ENCODE measurements at places on chromosomes 6 and 20. TPM values are rescaled to one million over a fixed set of nuclear protein-coding genes. Genes with fewer than 3 reads are reported as not detected.

DNA sequence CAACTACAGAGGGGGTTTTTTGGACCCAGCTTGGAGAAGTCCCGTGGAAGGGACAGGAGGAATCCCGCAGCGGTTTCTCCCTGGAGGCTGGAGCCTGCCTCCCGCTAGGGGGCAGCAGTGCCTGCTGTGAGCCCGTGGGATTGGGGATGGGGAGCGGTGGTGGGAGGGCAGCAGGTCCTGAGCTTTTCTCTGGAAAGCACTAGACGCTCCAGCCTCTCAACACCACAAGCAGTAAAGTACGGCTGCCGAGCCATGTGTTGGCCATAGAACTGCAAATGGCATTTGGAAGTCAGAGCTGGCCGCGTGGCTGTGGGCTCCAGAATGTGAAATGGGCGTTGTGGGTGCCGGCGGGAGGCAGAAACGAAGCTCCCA lies 47.8 kb downstream of the GMPR start:
- no peak overlapping the region for H3K4me3 ChIP-seq
- H3K27me3 ChIP-seq = peaks cover 11% of the 10 kb centered on the region
- H3K36me3 ChIP-seq = no peaks in the 10 kb centered on the region

DNA sequence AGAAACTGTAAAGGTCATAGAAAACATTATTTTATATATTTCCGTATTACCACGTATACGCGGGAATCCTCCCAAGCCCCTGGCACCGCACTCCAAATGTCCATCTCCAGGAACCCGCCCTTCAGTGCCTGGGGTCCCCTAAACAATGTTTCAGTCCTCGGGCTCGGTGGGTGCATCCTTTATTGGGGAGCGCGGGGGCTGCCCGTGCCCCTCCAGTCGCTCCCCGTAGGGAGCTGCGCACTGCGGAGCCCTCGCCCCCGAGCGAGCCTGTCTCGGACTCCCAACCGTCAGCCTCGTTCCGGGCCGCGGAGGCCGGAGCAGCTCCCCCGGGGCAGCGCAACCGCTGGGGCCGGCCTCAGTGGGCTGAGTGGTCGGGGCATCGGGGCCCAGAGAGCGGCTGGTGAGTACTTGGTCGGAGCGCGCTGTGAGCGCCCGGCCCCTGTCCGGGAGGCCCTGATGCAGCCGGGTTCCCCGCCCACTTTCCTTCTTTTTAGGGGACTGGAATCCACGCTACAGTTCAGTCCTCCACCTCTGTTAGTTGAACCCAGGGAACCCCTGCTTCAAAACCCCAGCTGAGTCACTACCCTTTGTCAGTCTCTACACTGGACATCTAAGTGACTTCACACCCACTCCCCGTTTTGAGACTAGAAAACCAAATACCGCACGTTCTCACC lies at the start of gene DNAH8:
Gene DNAH8 (plus strand): TSS at position 296 of the 674 bp plus-strand sequence. CDS start 7,499 bp downstream, outside the sequence.
- peak within 1 kb of the TSS; percentile 91 for H3K27ac ChIP-seq
- H3K4me3 ChIP-seq = peak within 1 kb of the TSS; percentile 78
- H3K27me3 ChIP-seq = peaks cover 10% of the 10 kb centered on the region
- peak; percentile 16 for DNase-seq
- H3K4me1 ChIP-seq = peaks cover 19% of the 10 kb centered on the region

HLA-G gene
- not detected for polyA plus RNA-seq

DNA sequence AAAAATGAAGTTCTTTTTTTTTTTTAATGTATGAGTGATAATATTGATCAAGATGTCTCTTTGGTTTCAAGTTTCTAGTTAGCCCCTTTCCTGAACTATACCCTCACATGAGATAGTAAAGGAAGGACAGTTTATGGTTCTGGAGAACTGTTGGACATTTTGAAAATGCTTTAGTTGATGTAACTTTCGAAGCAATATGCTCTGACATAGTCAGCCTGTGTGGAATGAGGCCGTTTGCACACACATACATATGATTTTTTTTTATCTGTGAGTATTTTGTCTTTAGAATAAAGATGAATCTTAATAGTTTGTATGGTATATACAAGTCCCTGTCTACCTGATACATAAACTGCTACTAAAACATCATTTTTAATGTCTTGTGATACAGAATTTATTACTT lies 177.0 kb downstream of the ARID1B start:
- H3K4me1 ChIP-seq = peaks cover 96% of the 10 kb centered on the region
- H3K36me3 ChIP-seq = no peaks in the 10 kb centered on the region
- H3K27me3 ChIP-seq = no peaks in the 10 kb centered on the region
- H3K27ac ChIP-seq = no peak overlapping the region

FRK gene
- polyA plus RNA-seq = not detected

DNA sequence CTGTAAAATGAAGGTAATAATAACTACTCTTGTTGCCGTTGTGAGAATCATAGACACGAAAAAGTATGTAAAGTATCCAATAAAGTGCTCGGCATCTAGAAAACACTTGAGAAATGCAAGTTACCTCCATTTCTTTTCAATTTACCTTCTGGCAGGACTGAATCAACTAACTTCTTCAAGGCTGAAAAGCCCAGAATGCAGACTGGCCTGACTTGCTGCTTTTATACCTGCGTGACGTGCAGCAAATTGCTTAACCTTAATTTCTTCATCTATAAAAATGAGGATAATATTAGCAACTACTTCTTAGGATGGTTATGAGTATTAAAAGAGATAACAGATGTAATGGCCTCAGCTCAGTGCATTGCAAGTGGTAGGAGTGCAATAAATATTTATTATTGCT lies 39.6 kb downstream of the GRIK2 start:
- no peaks in the 10 kb centered on the region for H3K27me3 ChIP-seq
- no peak for DNase-seq
- no peak overlapping the region for H3K4me3 ChIP-seq
- no peaks in the 10 kb centered on the region for H3K36me3 ChIP-seq
- no peak overlapping the region for H3K27ac ChIP-seq

- no peak for DNase-seq
- no peak overlapping the region for H3K4me3 ChIP-seq
- H3K27me3 ChIP-seq = no peaks in the 10 kb centered on the region
- no peaks in the 10 kb centered on the region for H3K4me1 ChIP-seq
- no peaks in the 10 kb centered on the region for H3K36me3 ChIP-seq
Measured at GRCh38 chr20:11041396-11041795, 367.6 kb upstream of the JAG1 start.

- peaks cover 14% of the 10 kb centered on the region for H3K27me3 ChIP-seq
- no peak overlapping the region for H3K4me3 ChIP-seq
- no peak for DNase-seq
- H3K36me3 ChIP-seq = no peaks in the 10 kb centered on the region
- H3K27ac ChIP-seq = peak overlapping the region; percentile 98
- peaks cover 80% of the 10 kb centered on the region for H3K4me1 ChIP-seq
Measured at GRCh38 chr20:31664696-31665354, 27.1 kb downstream of the COX4I2 start.

FAM50B gene
- polyA plus RNA-seq = 3.9 TPM

- H3K4me1 ChIP-seq = no peaks in the 10 kb centered on the region
- no peak overlapping the region for H3K4me3 ChIP-seq
- no peak overlapping the region for H3K27ac ChIP-seq
- no peaks in the 10 kb centered on the region for H3K27me3 ChIP-seq
- no peak for DNase-seq
- no peaks in the 10 kb centered on the region for H3K36me3 ChIP-seq
Measured at GRCh38 chr6:74645108-74645849, 560.6 kb downstream of the COL12A1 start.
